ENCODE measurements at places on chromosomes 2 and 18.

DNA sequence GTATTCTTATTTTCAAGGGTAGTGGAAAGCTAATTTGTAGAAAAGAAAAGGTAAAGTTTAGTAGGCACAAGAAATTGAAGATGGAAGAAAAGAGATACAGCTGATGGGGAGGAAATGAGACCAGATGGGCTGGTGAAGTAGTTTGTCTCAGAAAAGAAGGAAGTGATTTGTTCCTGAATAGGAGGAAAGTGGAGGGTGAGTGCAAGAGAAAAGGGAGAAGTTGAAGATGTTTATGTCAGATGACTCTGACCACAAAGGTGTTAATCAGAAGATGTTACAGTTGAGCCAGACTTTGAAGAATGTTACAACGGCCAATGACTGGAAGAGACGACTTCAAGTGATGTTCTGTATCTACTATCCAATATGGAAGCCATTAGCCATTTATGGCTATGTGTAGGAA, 21.2 kb downstream of the ZSCAN30 start:
- no peak for DNase-seq

DNA sequence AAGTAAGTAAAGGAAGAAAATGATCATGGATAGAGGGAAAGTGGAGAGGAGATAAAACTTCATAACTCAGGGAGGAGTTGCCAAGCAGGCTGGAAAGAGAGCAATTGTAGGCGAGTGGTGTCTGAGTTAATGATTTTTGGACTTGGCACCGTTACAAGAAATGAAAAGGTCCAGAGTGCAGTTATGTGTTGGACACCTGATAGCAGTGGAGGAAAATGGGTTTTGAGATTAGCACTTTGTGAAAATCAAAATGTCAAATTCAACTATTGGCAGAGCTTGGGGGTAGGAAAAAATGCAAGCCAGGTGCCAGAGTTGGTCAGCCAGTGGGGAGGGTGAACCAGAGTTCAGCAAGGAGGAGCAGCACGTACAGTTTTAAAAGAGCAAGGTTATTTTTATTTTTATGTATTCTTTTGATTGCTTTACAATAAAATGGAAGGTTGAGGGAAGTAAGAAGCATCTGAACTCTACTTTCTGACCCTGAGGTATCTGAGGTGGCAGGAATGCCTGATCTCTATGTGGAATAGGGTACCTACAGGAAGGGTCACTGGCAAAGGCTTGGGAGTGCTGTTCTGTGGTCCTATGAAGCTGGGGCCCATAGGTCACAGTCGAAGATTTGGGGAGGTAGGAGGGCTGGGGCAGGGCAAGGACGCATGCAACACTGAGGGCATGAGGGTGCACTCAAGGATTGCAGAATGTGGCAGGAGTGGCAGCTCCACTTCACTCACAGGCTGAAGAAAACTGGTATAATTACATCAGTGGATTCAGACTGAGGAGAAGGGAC, 127.5 kb downstream of the CD8B2 start:
- no peak for DNase-seq

GRCh38 chr2:157890969-157891642, 15.0 kb upstream of the ACVR1 start:
- no peak for DNase-seq

- peak; percentile 66 for DNase-seq
These were observed 1.8 kb downstream of the ZEB2 start for GRCh38 chr2:144517866-144518747.

GRCh38 chr18:47585914-47586313, 334.5 kb upstream of the SKOR2 start:
- DNase-seq: no peak

- no peak for DNase-seq
These were observed 96.0 kb downstream of the COL5A2 start for GRCh38 chr2:189083606-189084005.

DNA sequence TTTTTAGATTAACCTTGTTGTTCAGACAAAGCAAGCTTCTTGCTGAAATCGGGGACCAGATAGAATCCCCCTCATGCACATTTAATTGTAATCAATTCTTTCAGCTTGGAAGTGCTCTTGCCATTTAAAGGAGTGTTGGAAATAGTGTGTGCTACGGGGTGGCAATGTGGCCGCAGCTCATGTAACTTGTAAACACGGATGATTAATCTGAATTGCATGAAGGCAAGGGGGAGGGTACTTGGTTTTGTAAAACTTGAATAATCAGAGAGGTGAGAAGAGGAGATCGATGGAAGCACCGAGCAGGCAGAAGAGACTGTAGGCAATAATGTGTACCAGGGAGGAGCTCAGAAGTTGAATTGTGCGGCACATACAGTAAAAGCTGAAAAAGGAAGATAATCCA, 273.5 kb downstream of the PTGR3 start:
- DNase-seq: no peak

- no peak for DNase-seq
These were observed 188.4 kb downstream of the CCDC85A start for GRCh38 chr2:56372071-56372656.

DNA sequence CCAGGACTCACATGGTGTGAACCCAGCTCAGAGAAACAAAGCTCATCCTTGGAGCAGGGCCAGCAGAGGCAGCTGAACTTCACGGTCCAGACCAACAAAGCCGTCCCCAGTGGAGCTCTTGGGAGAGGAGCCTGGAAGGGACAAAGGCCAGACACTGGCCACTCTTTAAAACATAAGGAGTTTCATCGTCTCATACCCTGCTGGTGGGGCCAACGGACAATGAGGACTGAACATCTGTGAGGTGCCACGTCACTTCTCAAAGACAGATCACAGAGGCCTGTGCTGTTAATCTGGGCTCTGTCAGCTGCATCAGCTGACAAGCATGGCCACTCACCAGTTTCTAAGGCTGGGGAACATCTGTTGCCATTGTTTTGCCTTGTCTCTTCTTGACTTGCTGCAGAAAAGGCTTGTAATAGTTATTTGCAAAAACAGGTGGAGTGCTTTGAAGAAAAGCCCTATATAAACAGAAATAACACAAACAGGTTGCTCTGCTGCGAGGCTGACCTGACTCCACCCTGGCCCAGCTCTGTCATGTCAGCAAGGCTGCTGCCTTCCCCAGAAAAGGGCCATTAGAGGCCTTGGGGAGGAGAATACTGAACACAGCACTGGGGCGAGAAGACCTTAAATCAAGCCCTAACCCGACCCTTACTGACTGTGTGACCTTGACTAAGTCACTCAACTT, 68.1 kb upstream of the DAPL1 start:
- no peak for DNase-seq

- peak; percentile 5 for DNase-seq
These were observed 151.1 kb downstream of the FSHR start for GRCh38 chr2:49003201-49003600.

DNA sequence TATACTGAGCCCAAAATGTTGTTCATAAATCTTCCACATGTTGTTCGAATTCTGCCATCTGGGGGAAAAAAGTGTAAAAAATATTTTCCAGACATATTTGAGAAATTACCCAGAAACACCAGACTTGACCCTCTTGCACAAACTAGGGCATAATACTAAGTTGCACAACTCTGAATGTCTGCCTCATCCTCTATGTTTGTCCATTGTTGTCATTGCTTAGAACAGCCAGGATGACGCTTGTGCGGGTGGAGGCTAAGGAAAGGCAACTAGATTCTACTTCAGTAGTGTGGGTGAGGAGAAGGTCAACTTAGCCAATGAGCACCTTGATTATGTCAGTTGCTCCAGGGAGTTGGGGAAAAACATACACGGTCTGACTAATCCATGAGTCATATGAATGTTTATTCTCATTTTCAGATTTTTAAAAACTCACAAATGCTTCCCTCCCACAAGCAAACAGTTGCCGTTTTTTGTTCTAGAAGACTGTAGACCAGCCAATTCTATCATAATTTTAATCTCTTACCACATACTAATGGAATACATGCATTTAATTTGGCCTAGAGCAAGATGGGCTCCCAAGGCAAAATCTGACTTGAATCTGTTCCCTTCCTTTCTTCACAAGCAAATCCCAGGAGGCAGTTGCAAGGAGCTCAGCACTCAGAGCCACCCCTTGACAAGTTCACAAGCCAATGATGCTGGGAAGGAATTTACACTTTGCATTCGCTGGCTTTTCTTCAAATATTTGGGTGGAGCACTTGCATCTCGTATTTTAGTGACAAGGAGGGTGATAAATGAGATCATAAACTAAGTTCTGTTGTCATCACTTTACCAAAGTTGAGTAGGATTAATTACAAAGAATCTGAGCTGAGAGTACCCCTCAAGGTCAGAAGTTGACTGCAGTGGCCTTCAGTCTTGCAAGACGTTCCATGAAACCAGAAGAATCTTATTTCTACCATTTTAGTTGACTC, 163.2 kb upstream of the TWIST2 start:
- peak; percentile 94 for DNase-seq
